ENCODE measurements at places on chromosomes 3 and 15.

GRCh38 chr3:134384963-134385362 is 10.7 kb upstream of the AMOTL2 start:
- DNase-seq, result no peak

GRCh38 chr3:141237701-141238521 is 6.3 kb downstream of the PXYLP1 start:
- DNase-seq, result no peak

GRCh38 chr3:59809710-59810444 is 760.1 kb upstream of the CFAP20DC start:
- DNase-seq, result peak; percentile 20

DNA sequence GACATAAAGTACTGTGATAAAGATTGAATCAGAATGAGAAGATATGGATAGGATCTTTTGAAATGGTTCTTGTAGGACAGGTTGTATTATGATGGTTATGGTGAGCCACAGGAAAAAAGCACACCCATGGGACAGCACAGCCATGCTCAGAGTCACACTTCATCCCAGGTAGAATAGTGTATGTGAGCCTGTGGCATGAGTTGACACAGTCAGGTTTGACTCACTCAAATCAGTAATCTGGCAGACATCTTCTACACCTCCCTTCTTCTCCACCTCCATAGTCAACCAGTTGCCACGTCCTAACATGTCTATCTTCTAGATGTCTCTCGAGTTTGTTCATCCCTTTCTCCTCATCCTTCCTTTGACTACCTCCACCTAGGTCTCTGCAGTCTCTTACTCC is 176.0 kb downstream of the RBMS3 start:
- DNase-seq, result no peak

GRCh38 chr15:70271422-70272088 is 173.8 kb upstream of the TLE3 start:
- DNase-seq, result peak; percentile 95

- DNase-seq, result no peak
Measured at GRCh38 chr3:114504941-114505628, 211.3 kb downstream of the TIGIT start.

GRCh38 chr3:30511524-30512251 is 94.7 kb upstream of the TGFBR2 start:
- peak; percentile 92 for DNase-seq

GRCh38 chr15:43270676-43271306 is 4.1 kb upstream of the TGM5 start:
- DNase-seq, result no peak

DNA sequence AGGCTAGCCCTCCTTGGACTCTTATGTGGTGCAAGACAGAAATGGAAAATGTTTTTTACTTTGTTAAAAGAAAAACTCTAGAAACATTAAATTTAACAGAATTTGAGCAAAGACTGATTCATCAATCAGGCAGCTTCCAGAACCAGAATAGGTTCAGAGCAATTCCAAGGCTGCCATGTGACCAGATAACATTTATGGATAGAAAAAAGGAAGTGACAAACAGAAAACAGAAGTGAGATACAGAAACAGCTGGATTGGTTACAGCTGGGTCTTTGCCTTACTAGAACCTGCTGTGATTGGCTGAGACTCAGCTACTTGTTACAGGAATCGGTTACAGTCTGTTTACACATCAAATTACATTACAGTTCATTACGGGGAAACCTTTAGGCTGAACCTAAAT is 22.5 kb upstream of the OTOL1 start:
- DNase-seq, result no peak

- DNase-seq, result no peak
Measured at GRCh38 chr15:100710222-100710621, 107.8 kb downstream of the ASB7 start.

DNA sequence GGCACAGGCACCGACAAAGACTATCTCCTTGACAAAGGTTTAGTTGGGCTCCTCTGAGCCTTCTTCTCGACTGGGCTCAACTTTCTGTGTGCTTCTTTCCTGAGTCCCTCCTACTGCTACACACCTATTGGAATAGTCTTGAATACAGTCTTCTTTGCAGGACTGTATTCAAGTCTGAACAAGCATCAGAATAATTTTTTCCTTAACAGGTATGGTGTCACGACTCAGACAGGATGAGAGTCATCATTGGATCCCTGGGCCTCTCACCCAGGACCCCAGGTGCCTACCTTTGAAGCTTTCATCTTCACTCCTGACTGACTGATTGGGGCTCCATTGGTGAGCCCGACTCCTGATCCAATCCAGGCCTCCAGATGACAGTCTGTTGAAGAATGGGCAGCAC is 66.3 kb downstream of the CRYGS start:
- no peak for DNase-seq

DNA sequence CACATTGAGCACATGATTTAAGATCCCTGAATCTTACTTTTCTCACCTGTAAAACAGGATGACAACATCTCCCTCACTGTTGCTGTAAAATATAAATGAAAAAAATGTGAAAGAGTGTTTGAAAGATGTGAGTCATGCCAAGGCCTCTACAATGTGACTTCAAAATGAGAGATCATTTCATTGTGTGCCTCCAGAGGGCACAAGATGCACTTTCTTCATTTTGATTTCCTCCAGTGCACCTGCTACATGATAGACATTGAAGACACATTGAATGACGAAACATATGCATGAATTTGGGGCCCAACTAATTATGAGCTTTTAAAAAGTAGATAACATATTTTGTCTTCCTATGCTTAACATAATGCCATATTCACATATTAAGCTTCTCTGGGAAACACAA is 170.3 kb downstream of the MOBP start:
- DNase-seq, result peak; percentile 17

- DNase-seq, result no peak
Measured at GRCh38 chr3:78882251-78882650, 885.5 kb downstream of the ROBO1 start.

GRCh38 chr15:87345961-87346360 is 910.6 kb downstream of the NTRK3 start:
- no peak for DNase-seq

DNA sequence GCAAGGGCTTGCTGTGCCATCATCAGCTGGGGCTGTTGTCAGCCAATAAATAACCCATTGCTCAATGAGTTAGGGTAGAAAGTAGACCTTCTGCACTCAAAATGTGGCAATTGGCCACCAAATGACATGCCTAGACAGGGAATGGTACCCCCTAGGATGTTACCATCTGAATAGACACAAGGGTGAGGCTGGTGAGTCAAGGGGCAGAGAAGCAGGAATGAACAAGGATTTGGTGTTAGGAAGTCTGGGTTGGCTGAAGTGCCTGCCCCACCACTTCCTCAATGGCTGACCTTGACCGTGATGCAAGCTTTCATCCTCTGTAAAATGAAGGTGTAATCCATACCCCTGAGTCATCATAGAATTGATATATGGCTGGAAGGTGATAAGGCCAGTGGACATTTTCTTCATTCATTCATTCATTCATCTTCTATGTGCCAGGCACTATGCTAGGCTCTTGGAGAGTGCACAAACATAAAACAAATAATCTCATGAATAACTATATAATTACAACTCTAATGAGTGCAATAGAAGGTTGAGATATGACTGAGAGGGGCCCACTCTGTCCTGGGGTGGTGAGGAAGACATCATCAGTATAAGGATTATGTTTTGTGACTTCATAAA is 4.4 kb upstream of the CA12 start:
- DNase-seq, result no peak

DNA sequence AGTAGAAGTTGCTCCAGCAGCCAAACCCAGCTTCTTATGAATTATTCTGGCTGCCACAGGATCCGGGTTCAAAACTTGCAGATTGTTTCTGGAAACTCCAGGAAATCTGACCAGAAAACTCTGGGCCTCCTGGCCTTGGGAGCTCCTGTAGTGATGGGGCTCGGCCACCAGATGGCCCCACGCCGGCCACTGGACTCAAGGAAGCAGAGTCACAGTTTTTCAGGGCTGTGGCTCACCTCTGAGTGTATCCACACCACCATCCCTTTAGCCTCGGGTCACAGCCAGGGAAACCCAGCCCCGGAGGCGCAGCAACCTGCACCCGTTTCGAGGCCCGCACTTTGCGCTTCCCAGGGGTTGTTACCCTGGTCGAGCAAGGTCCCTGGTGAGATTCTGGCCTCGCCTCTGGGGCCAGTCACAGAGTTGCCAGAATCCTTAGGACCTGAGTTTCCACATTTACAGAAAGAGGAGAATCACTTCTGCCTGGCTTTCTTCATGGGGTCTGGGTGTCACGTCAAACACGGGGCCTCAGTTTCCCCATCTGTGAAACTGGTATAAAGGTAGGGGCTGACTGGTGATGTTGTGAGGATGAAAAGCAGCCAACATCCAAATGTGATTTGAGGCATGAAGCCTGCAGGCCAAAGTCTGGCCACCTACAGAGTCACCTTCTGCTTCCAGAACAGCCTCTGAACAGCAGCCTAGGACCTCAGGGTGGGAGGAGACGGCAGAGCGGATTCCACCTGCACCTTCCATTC is 53.5 kb upstream of the LCTL start:
- DNase-seq, result peak; percentile 41

GRCh38 chr15:63040509-63040908 is 2.0 kb upstream of the TPM1 start:
- DNase-seq, result no peak
